CD4-positive, alpha-beta T cell treated with Interleukin-15 for 4 hours (primary cell): ENCODE measurements at places on chromosomes 3 and 15.

- DNase-seq = no peak
Observed at GRCh38 chr3:45211466-45212094, 14.5 kb downstream of the TMEM158 start.

- no peak for DNase-seq
Observed at GRCh38 chr15:70204652-70205051, 106.9 kb upstream of the TLE3 start.

DNA sequence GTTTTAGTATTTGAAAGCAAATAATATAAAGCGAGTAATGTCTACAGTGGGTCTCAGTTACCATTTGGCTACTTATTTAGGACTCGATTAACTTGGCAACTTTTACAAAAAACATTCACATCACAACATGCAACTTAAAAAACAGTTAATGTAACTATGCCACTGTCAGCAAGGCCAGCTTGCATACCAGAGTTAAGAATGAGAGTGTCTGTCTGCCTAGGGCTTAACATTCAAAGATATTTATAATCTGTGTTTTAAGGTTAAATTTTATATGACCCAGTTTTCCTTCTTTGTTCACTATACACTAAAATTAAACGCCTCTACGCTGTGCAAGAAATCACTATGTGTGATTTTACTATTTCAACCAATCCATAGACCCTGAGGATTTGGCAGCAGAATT, 5.2 kb upstream of the CDAN1 start:
- DNase-seq = no peak

- DNase-seq = no peak
Observed at GRCh38 chr15:41010345-41010744, 57.1 kb downstream of the CHAC1 start.

GRCh38 chr15:69953051-69953450, 144.7 kb downstream of the TLE3 start:
- DNase-seq = no peak

DNA sequence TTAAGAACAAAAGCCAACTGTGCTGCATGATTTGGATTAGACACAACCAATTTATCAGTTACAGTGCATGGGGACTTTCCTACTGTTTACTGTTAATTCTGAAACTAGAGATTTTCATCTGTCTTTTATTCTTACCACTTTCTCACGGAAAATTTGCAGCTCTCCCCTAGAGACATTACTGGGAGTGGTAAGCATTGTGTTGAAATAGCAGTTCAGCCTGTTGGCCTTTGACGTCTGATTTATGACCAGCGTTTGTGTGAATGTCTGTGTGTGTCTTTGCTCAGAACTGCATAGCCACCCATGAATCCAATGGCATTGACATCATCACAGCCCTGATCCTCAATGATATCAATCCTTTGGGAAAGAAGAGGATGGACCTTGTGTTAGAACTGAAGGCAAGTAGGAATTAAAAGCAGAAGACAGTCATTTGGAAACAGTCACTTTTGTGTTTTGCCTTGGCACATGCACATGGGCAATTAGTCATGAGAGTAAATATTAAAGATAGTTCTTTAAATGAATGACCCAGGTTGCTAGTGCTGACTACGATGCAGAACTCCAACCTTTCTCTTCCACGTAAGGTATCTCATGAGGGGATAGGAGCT, 202.2 kb upstream of the BHLHE40 start:
- DNase-seq = peak; percentile 2

DNA sequence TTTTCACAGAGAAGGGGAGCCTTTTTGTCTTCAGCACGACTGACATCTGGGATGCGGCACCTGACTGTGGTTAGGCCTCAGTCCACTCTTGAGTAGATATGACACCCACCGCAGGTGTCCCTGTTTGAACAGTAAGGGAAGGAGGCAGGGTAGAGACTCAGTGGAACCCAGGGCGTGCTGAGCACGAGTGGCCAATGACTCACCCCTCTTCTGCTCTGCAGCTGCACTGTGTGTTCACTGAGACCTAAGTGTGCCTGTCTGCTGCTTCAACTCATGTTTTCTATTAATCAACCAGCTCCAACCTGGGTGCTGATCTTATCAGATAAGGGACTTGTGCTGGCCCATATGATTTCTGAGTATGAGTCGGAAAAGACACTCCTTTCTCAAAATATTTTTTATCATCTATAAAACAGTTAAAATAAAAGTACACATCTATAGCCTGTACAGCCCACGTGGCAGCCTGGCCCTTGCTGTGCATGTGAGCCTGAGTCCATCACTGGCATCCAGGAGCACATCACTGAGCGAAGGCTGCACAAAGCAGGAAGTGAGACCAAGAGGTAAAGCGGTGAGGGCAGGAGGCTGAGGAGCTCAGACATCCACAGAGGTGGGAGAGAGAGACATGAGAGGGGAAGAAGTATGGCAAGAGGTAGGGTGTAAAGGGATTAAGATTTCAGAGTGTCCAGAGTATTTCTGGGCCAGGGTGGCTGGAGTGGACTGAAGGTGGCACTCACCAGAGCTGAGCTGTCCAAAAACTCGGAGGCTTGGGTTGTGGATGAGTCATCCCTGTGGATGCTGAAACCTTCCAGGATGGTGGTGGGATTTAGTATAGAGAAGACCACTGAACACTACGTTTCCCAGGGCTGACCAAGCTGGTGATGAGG, 49.2 kb downstream of the SLC41A3 start:
- DNase-seq = peak; percentile 6
